ENCODE measurements at places on chromosomes 12 and 14.

- DNase-seq: peak; percentile 19
Observed at GRCh38 chr12:89949457-89950195, 241.0 kb upstream of the ATP2B1 start.

- no peak for DNase-seq
Observed at GRCh38 chr12:42611571-42612230, 22.2 kb upstream of the PRICKLE1 start.

- no peak for DNase-seq
Observed at GRCh38 chr14:72126561-72126960, 194.3 kb downstream of the RGS6 start.

- no peak for DNase-seq
Observed at GRCh38 chr14:56809270-56810146, 771 bp downstream of the OTX2 start.

- no peak for DNase-seq
Observed at GRCh38 chr12:45934956-45935355, 55.4 kb downstream of the SCAF11 start.

- DNase-seq: peak; percentile 44
Observed at GRCh38 chr14:61525293-61526011, 169.9 kb upstream of the HIF1A start.

DNA sequence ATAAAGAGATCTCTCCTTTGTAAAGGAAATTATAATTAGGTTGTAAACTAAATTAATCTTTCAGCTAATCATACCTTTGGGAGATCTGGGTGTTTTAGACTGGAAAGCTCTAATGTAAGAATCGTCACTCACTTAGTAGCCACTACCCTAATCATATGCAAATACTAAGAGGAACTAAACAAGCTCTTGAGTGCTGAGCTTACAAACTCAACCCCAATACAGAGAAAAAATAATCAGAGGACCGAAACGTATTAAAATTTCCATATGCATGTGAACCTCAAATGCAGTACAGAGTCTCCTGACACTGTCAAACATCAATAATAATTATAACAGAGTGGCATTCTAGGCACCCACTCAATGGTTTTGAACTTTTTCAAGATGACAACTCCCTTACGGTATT is 235.3 kb upstream of the FOXN3 start:
- DNase-seq: no peak

DNA sequence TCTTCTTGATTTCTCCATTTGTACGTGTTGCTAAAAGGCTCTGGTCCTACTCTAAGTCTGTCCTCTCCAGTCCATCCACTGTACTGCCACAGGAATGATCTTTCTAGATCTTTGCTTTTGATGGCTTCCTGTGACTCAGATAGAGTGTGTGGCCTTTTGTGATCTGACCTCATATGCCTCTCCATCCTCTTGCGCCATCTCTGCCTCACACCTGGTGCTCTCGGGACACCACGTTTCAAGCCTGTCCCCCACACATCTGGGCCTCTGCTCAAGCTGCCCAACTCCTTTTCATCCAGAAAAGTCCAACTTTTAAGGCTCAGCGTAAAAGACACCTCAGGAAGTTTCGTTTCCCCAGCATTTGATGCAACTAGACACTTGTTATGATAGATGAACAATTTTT is 39.0 kb downstream of the DCAF4 start:
- peak; percentile 12 for DNase-seq

DNA sequence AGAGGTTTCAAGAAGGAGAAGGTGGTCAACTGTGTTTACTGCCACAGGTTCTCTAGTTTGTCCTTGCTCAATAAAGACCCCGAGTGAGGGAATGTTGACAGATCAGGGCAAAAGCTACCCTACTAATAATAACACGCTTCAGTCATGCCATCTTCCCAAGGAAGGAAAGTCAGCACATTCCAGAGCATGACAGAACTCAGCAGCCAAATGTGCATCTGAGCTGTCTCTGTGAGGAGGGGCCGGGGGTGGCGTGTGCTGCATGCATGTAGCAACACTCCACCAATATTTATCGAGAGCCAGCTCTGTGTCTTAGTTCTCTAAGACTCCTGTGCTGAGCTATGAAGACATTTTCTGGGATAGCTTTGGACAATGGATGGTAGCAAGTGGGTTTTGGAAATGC is 260.4 kb downstream of the DPF3 start:
- peak; percentile 73 for DNase-seq

GRCh38 chr12:116244001-116244400 is 33.5 kb downstream of the MED13L start:
- DNase-seq: no peak

DNA sequence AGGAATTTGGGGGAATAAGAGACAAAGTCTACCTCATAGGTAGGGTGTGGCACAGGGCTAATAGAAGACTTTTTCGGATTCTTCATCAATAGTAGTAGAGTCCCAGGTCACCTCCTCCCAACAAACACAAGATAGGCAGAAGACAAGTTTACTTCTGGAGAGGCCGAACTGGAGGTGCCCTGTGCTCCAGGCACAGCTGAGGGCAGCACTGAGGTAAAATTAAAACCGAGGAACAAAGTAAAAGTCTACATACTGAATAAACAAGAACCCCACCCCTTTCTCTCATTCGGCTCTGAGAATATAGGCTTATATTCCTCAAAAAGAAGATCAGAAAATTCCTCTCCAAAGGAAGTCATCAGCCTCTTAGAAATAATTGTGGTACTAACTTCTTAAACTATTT is 161.5 kb downstream of the SEC23A start:
- DNase-seq: no peak

DNA sequence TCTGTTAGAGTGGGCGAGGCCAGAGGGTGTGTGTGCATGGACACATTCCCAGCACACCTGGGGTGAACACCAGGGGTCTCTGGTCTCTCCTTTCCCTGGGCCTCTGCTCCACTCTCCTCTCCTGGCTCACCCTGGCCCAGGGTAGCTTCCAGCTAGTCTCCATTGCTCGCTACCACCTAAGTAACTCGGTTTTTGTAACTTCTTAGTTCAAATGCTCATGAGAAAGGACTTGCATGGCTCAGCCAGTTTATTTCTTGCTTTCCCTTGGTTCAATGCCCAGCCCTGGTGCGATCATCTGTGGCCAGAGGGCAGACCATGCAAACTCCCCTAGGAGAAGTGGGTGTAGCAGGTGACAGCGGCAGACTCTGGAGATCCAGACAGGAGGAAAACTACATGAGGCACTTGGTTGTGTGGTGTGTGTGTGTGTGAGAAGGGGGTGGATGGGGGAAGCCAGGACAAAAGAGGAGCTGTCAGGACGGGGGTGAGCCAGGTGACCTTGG is 8.9 kb upstream of the ACVR1B start:
- no peak for DNase-seq

DNA sequence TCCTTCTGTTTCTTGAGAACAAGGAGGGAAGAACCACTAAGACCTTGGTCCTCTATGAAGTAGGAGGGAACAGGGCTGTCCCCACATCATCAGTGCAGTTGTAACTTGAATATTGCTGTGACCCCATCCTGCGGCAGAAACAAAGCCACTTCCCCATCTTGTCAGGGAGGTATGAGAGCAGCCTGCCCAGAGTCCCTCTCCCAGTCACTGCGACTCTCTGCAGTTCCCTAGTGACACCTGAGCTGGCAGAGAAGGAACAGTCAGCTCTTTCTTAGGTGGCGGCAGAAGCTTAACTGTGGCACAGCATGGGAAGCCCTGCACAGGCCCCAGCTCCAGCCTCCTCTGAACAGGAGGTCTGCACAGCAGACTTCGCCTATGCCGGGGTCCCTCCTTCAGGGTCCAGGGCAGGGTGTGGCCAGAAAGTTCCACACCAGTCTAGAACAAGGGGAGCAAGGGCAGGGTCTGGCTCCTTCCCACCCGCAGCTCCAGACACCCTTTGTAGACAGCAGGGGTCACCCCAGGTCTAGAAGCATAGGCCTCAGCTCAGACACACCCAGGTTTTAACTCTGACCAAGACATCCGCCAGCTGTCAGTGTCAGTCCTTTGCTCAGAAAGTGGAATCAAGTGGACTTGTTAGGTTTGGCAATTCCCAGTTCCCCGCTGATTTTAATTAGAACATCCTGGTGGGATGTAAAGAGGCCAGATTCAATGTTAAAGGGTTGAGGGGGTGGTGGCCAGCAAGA is 36.8 kb downstream of the DEGS2 start:
- DNase-seq: no peak

GRCh38 chr12:124247331-124247730 is 47.6 kb upstream of the RFLNA start:
- no peak for DNase-seq

- DNase-seq: peak; percentile 97
Observed at GRCh38 chr14:54676812-54677708, 110.1 kb downstream of the SAMD4A start.

- peak; percentile 13 for DNase-seq
Observed at GRCh38 chr14:30681752-30682355, 59.7 kb downstream of the SCFD1 start.

DNA sequence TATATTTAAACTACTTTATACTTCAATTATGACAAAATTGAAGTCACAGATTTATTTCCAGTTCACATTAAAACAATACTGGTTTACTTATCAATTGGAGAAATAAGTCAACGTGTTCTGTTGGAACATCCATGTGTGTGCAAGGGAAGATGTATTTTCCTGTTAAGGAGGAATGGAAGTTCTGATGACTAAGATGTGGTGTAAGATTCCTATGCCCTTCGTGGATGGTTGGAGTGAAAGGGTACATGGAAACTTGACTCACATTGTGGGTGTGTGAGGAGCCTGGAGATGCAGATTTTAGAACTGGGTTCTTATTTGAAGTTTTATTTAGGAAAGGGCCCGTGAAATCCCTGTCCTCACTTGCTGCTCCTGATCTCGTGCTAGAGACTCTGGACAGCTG is 95.3 kb downstream of the CATSPERB start:
- DNase-seq: no peak

DNA sequence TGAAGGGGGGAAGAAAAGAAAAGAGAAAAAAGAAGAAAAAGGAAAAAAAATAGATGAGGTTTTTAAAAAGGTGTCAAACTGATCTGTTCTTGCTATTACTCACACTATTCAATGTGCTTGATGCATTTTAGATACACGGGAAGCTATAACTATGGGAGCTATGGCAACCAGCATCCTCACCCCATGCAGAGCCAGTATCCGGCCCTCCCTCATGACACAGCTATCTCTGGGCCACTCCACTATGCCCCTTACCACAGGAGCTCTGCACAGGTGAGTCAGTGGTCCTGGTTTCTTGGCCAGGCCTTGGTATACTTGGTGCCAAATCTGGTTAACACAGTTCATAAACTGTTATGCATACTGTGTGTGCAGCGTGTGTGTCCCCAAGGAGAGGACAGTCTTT is 24.0 kb upstream of the RIC8B start:
- no peak for DNase-seq

DNA sequence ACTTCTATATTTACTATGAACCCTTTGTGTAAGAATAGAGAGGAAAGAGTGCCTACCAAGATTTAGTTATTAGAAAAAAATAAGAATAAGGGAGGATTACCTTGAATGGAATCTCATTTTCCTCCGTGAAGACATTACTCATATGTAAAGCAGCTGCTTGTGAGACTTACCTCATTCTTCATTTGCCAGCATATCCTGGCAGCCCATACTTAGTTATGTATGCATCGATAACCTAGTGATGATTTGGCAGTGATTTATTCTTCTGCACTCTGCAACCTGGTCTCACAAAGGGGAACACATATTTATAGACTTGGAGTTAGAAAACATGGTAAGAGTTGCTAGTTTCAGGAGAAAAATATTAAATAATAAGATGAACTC is 56.8 kb downstream of the LRFN5 start:
- peak; percentile 19 for DNase-seq

- DNase-seq: no peak
Observed at GRCh38 chr14:100102156-100102785, 37.0 kb downstream of the EVL start.

- DNase-seq: no peak
Observed at GRCh38 chr12:3775385-3776035, 22.6 kb upstream of the CRACR2A start.

DNA sequence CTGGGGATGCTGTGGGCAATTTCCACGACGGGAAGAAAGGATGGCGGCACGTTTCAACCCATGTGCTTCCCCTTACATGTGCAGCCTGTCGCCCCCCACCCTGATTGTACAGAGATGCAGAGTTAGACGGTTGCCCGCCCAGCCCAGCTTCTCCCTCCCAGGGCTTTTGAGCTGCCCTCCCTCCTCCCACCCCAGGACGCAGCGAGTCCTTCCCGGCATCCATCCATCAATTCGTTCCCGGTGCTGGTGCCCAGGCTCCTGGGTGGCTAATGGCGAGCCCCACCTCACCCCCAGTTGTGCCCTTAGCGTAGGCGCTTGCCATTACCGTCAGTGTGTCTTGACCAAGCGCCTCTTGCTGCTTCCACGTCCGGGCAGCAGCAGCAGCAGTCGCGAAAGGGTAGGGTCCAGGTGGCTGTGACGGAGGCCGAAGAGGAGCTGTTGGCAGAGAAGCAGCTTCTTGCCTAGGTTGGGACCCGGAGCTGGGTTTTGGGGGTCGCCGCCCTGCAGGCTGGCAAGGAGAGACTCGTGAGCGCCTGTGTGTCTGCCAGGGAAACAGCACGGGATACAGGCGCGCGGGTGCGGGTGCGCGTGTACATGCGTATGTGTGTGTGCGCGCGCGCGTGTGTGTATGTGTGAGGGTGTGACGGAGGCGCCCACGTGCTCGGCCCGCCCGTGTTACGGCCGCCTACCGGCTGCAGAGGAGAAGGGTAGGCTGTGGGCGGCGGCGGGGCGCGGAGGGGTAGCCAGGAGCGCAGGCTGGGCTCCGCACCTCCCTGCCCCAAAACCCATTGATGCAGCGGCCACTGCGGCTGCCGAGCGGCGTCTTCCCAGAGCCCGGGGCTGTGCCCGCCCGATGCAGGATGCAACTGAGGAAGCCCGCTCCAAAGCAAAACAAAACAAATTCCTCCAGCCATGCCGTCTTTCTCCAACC is at the start of gene SLC6A15:
Gene SLC6A15, minus strand, starts transcription at position 602 of the 931 bp plus-strand sequence. CDS start 20,679 bp downstream, outside the sequence.
- peak; percentile 44 for DNase-seq

DNA sequence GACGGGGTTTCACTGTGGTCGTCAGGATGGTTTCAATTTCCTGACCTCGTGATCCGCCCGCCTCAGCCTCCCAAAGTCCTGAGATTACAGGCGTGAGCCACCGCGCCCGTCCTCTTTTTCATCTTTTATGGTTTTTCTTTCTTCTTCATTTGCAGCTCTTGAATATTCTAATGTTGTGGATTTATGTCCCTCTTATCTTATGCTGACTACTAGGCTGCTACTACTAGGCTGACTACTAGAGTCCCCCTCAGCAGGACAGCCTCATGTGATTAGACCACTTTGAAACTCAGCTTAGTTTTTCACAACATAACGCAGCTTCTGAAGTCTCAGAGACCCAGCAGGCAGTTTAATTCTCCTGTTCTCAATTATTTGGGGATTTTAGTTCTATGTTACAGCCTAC is 857 bp upstream of the CLEC4E start:
- DNase-seq: no peak

- DNase-seq: no peak
Observed at GRCh38 chr14:35931346-35931745, 105.2 kb downstream of the BRMS1L start.
